Natural killer cell treated with Interleukin-12 subunit alpha and Interleukin-12 subunit beta and Interleukin-15 and Interleukin-18, amount 100 ng/mL, for 72 hours (primary cell): ENCODE measurements at places on chromosomes 7 and 10. TPM values are rescaled to one million over a fixed set of nuclear protein-coding genes. Genes with fewer than 3 reads are reported as not detected.

The RNF133 gene
- not detected for total RNA-seq

The ABCB4 gene
- 0.69 TPM for total RNA-seq

The CCL24 gene
- total RNA-seq = 0.90 TPM

The CAMK1D gene
- total RNA-seq = 36.9 TPM

The GIMAP1 gene
- total RNA-seq = 8.8 TPM

The OR13A1 gene
- total RNA-seq = not detected

The INMT gene
- 0.33 TPM for total RNA-seq

The H2BK1 gene
- total RNA-seq = not detected

The NUDCD3 gene
- total RNA-seq = 70.8 TPM

The ERVW-1 gene
- total RNA-seq = not detected

The ZDHHC4 gene
- total RNA-seq = 33.5 TPM

The IGF2BP3 gene
- 0.95 TPM for total RNA-seq

The SGCE gene
- total RNA-seq = 2.2 TPM

The CH25H gene
- not detected for total RNA-seq

The ST8SIA6 gene
- total RNA-seq = 0.19 TPM

DNA sequence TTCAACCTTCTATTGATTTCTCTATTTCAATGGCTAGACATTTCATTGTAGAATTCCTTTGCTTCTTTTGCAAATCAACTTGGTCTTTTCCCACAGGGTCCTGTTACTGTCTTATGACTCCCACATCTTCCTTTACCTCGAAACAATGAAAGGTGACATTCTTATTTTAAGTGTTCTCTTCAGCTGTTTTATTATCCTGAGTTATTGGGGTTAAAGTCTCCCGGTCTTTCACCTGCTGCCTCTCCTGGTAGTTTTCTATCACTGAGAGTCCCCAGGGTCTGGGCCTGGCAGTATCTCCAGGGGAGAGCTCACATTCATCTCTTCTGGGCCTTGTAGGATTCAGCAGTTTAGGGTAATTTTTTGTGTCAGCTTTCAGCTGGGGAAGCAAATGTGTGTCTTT lies 95.8 kb downstream of the HECW1 start:
- DNase-seq = no peak

- no peak for DNase-seq
Measured at GRCh38 chr10:79052291-79053080, 16.3 kb upstream of the ZMIZ1 start.

DNA sequence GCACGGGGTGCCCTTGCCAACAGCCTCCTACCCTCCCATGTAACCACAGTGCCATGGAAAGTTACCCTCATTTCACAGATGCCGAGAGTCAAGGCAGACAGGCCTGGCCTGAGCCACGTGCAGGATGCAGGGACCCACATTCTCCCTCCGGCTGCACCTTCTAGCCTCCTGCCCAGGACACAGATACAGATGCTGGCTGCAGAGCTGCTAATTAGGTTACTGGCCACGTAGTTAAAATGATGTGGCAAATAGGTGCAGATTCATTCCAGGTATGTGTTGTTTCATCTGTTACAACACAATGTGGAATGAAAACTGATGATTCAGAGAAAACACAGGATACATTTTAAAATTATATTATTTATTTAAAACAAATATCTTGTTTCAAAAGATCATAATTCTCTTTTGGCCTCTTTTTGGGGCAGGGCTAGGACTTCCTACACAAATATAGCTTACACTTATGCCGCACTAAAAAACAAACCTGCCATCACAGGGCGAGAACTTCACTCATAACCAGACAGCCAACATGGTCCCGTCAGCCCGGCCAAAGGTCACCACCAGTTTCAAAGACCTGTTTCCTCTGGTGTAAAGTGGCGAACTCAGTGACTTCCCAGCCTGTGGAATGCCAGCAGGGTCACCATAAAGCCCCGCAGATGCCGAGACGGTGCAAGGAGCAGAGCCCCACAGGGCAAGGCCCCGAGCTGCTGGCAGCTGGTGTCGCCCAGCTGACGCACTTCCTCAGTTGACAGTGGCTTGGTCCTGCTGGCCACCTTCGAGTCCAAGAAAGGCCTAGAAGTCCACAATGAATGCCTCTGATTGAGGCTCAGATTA lies 83.5 kb downstream of the TNS3 start:
- DNase-seq = no peak

- DNase-seq = no peak
Measured at GRCh38 chr7:17846935-17847334, 93.4 kb downstream of the SNX13 start.

DNA sequence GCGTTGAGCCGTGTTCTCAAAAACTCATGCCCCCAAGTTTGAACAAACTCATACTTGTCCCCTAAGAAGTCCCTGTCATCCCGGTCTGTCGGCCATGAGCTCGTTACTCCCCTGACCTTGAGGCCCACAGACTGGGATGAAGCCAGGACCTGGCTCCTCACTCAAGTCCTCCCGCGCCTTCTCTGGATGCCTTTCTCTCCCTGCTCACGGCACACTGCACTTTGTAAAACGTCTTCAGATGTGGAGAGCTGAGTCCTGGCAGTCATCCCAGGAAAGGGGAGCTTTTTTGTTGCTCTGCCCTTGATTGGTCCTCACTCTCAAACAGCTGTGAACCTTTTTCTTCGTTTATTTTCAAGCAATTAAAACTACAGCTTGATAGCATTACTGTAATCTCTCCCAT lies 110.8 kb downstream of the JAZF1 start:
- no peak for DNase-seq

GRCh38 chr10:115851695-115852094 lies 421.3 kb downstream of the GFRA1 start:
- no peak for DNase-seq

DNA sequence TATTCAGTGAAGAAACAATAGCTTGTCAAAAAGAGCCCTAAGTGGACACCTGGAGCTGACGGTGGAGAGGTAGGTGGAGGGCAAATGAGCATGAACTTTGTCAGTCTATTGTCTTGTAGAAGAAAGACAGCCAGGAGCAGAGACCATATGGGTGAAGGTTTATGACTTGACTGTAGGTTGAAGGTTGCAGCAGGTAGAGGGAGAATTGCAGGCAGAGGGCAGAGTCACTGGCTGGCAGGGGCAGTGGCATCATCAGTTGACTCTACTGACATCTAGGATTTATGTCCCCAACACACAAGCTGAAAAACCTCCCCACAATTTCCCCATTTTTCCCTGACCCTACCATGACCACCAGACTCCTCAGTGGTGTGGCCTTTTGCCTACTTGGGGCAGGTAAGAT lies 243.6 kb upstream of the PRSS58 start:
- DNase-seq = no peak

- no peak for DNase-seq
Measured at GRCh38 chr7:10723832-10724231, 249.8 kb upstream of the PHF14 start.

DNA sequence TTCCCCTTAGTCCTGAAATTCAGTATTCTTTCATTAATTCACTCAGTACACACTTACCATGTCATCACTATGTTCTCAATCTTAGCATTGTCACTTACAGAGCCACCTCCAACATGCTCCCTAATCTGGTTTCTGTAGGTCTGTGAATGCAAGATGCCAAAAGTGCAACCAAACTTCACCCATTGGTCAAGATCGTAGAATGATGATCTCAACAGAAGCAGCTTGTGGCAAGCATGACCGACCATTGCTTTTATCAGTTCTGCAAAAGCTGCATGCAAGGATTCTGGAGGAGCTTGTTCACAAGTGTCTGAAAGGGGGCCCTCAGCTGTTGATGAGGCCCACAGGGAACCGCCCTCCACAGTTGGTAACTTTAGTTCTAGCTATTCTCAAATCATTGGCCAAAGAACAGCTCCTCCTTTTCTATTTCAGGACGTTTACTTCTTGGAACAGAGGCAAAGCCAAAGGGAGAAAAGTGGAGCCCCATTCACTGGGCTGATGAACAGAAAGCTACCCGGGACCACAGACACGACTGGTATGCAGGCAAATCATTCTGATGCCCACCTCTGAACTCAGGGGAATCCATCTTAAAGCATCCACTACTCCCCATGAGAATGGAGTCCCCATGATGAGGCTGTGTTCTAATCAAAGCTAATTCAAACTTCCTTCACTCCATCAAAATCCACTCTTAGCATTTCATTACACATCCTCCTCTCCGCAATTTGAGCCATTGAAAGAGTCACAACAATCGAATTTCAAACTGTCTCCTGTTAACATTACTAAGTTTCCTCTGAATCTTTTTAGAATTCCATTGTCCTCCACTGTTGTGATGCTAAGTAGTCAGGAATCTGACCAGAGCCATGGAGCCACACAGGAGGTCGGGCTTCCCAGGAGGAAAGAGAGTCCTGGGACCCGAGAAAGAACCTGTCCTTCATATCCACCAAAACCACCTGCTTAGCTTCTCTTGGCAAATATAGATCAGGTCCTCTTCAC lies 13.9 kb downstream of the GRB10 start:
- no peak for DNase-seq

DNA sequence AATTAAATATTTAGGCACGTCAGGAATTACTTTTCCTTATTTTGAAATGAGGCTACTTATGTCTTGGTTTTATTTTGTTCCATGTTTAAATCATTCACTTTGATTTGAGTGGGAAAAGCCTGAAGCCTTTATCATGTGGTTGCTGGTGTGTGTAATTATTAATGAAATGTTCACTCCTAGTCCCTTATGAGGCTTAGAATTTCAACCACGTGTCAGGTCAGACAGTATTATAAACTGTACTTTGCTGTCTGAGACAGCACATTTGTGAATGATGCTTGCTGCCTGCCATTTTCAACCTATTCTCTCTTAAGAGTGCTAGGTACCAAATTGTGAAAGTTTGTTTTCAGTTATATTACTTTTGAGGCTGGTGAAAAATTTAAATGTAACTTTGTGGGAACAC lies 58.9 kb downstream of the COL17A1 start:
- DNase-seq = no peak

- DNase-seq = no peak
Measured at GRCh38 chr10:115593060-115593459, 499.9 kb downstream of the ATRNL1 start.

DNA sequence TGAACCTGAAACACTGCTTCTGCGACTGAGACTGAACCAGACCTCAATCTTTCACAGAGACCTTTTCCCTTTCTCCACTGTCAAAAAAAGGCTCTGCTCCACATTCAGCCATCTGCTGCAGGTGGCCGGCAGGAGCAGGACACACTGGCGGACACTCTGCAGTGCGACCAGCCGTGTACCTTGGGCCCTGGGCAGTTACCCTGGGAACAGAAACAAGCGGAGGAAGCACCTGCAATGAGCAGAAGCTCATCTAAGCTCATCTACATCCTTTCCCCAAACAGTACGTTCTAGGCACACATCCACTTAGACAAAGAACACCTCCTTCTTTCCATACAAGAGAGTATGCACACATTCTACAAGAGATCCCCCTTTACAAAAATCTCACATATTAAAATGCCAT lies 22.8 kb downstream of the VOPP1 start:
- DNase-seq = no peak

GRCh38 chr7:41182782-41183181 lies 520.1 kb downstream of the INHBA start:
- no peak for DNase-seq

- no peak for DNase-seq
Measured at GRCh38 chr7:47295606-47296005, 286.3 kb downstream of the TNS3 start.

DNA sequence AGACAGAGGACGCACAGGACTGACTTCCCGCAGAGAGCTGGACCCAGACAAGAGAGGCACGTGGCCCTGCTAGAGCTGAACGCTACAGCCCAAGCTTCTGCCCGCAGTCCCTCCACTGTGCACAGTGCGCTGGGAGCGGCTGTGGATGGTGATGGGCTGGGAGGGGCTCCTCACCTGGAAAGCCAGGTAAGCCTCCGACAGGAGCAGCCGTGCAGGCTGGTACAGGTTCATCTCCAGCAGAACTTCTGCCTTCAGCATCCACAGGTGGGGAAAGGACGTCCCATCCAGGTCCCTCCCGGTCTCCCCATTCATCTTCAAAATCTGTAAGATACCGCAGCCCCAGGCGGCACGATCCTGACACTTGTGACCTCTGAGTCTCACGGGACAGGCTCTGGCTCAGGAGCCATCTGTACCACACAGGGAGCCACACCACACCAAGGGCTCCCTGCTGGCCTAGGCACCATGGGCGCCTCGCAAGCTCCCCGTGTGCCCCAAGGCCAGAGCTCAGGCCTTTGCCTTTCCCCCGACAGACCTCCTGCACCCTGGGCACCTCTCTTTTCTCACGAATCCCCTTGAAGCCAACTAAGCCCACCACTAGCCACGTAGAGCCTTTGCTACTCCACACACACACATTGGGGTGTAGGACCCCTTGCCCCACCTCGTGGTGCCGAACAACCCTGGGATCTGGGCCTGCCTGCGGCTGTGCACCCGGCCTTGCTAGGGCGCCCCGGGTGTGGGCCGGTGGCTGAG lies 76.3 kb downstream of the CFAP46 start:
- peak; percentile 46 for DNase-seq

DNA sequence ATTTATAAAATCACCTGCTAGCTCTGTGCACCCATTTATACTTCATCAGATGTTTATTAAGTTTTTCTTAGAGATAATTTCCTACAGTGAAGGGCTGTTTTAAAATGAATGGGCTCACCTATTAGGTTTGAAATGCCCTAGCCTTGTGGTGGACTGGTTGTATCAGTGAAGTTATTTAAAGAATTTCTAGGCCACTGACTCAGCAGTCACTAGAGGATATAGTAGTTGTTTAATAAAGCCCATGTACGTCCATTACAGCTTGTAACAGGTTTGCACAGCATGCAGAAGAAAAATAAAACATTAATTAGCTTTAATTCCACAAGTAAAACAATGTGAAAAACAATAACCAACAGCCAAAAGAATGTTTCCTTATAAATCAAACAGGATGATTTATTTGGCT lies 128.0 kb downstream of the RSU1 start:
- DNase-seq = no peak

GRCh38 chr10:3067118-3067858 lies at the start of gene PFKP:
TSS of gene PFKP (plus strand) at chr10:3067548. CDS start at chr10:3067596, 48 bp downstream.
- DNase-seq = peak; percentile 70

DNA sequence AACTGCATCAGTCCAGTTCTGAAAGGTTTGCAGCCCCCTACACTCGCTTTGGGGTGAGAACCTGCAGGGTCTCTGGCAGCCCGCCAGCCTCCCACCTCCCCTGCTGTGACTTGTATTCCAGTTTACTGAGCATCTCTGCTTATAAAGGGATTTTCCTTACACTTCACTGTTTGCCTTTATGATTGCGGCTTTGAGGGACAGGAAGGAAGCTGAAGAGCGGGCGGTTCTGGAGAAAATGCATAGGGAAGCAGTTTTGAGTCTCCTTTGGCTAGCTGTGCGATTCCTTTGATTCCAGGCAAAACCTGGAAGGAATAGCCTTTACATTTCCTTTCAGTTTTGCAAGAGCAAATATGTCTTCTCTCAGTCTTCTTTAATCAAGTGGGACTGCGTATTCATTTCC lies 65.0 kb upstream of the TRIM8 start:
- DNase-seq = no peak
